ENCODE measurements at places on chromosomes 2 and 18. TPM values are rescaled to one million over a fixed set of nuclear protein-coding genes. Genes with fewer than 3 reads are reported as not detected.

The BMP10 gene
- not detected for total RNA-seq

The UGT1A1 gene
- 21.8 TPM for total RNA-seq

The IL36G gene
- not detected for total RNA-seq

The FTCDNL1 gene
- total RNA-seq, result 1.5 TPM

The NPHP1 gene
- 10.2 TPM for total RNA-seq

The ABCG5 gene
- not detected for total RNA-seq

The ICOS gene
- 0.23 TPM for total RNA-seq

The MOGAT1 gene
- total RNA-seq, result not detected

The COQ10B gene
- total RNA-seq, result 23.0 TPM

The NAGK gene
- total RNA-seq, result 166 TPM

The EN1 gene
- not detected for total RNA-seq

The FAP gene
- 3.0 TPM for total RNA-seq

The DIPK1C gene
- not detected for total RNA-seq

The CD8B2 gene
- total RNA-seq, result 0.65 TPM

The MEP1B gene
- not detected for total RNA-seq
